ENCODE measurements at places on chromosomes 11 and 22.

DNA sequence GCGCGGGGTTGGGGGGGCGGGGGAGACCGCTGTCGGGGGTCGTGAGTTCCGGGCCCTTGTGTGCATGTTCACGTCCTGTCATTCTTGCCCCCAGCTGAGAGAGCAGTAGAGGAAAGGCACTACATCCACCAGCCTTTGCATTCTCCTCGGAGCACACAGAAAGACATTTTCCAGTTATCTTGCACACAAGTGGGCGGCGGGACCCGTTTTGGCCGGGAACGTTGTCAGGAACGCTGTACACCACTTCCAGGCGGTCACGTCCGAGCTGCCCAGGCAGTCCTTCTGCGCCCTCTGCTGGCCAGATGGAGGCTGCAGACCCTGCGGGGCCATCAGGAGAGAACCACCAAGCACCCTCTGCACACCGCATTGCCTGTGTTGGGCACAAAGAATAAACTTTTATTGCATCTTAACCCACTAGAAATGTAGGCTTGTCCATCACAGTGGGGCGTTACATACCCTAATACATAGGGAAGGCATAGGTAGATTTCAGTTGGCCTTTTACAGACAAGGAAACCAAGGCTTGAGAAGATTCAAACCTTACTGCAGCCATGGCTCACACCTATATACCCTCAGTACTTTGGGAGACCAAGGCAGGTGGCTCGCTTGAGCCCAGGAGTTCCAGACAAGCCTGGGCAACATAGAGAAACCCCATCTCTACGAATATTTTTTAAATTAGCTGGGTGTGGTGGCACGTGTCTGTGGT, 2.8 kb upstream of the CDKN1C start:
- peak; percentile 86 for DNase-seq

- no peak for DNase-seq
Measured at GRCh38 chr11:14423633-14424032, 64.7 kb upstream of the RRAS2 start.

- DNase-seq, result no peak
Measured at GRCh38 chr11:6488821-6489220, 7.5 kb downstream of the TIMM10B start.

DNA sequence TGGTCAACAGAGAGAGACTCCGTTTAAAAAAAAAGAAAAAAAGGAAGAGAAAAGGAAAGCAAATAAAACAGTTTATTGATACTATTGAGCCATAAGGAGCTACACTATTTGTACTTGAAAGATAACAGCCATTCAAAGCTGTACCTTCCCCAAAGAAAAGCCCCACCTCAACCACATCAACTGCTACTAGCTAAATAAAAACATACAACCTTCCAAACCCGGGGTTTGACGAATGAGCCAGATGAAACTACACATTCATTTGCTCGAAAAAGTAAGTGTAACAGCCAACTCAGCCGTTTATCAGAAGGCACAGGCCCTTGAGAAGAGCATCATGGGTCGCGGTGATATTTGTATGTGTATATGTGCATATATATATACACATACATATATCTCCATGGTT, 78.4 kb downstream of the SIK3 start:
- DNase-seq, result no peak

DNA sequence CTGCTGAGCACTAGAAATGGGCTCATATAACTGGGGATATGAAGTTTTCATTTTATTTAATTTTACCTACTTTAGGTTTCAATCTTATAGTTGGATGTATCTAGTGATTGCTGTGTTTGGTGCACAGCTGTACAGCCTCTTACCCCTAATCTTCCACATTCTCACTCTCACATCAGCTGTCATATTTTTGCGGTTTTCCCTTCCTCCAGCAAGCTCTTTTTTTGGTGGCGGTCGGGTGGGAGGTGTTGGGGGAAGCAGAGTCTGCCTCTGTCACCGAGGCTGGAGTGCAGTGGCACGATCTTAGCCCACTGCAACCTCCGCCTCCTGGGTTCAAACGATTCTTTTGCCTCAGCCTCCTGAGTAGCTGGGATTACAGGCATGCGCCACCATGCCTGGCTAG, 445.1 kb upstream of the ISX start:
- DNase-seq, result no peak

- DNase-seq, result peak; percentile 70
Measured at GRCh38 chr22:50209893-50210292, 9.1 kb downstream of the SELENOO start.

DNA sequence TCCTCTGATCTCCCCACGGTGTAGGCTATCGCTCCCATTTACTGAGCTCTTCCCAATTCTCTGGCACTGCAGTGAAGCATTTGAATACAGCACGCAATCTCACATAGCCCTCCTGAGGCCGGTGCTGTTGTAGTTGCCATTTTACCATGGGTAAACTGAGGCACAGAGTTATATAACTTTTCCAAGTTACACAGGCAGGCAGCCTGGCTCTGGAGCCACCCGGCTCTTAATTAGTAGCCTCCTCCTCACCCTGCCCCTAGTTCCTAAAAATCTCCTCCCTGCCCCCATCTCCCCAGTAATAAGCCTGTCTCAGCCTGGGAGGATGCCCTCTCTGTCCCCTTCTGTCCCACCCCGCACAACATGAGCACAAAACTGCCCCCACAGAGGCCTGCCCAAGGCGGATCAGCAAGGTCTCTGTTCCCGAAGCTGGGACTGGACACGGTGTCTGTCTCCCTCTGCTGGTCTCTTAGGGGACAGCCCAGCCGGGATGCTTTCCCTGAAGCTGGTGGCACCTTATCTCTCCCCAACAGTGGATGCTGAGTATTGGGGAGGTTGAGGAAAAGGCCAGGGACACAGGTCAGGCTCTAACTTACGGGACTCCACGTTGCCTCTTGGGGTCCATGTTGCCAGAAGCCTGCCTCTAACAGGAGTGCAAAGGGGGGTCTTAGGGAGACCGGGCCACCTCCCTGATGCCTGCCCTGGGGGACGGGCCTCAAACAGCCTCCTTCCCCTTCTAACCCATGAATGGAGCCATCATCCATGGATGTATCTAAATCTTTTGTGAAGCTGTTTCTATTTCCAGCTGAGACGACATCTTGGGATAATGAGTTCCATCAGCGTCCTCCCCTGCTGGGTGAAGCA, 9.1 kb upstream of the CLCF1 start:
- DNase-seq, result peak; percentile 80

DNA sequence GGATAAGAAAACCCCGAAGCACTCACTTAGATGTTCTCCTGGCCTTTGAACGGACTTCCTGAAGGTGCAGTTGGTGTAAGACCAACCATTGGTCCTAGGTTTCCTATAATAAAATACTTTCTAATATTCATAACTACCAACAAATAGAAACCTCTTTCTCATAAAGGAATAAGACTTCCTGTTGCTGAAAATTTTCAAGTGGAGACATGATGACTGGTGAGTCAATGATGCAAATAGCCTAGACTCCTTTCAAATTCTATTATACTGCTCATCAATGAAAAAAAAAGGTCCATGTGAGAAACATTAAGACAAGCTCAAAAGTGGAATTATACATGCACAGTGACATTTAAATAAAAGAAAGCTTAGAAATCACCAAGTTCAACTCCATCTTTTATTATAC, 862.8 kb downstream of the FAM181B start:
- DNase-seq, result no peak

- DNase-seq, result no peak
Measured at GRCh38 chr11:60221181-60221580, 21.8 kb downstream of the MS4A4E start.

DNA sequence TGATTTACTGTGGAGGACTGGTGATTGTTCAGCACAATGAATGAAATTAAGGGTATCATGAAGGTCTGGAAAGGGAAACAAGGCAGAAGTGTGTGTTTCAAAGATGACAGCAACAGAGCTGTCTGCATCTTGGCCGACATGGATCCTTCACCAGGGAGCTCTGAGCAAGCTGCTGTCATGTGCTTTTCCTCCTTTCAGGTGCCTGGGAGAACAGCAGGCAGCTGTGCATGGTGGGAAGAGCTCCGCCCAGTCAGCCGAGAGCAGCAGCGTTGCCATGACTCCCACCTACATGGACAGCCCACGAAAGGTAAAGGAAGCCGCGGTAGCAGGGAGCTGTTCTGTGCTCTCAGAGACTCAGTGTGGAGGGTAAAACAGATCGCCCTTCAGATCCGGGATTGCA, 87.1 kb upstream of the YWHAH start:
- DNase-seq, result no peak

GRCh38 chr11:114379394-114380069, 20.8 kb downstream of the C11orf71 start:
- DNase-seq, result no peak

DNA sequence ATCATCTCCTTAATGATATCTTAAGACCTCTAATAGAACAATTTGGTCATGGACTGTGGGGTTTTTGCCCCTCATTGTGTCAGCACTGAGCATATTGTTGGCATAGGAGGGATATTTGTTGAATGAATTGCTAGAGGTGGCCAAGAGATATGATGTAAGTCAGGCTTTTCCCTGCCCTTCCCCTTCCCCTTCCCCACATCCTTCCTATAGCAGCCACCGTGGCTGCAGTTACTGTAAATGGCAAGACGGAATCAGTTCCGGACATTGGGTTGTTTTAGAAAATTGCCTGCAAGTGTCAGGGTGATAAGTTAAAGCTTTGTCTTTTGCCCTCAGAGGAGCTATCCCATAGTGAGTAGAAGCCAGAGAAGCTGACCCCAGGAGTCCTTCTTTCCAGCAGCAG, 23.0 kb downstream of the LIMK2 start:
- no peak for DNase-seq

DNA sequence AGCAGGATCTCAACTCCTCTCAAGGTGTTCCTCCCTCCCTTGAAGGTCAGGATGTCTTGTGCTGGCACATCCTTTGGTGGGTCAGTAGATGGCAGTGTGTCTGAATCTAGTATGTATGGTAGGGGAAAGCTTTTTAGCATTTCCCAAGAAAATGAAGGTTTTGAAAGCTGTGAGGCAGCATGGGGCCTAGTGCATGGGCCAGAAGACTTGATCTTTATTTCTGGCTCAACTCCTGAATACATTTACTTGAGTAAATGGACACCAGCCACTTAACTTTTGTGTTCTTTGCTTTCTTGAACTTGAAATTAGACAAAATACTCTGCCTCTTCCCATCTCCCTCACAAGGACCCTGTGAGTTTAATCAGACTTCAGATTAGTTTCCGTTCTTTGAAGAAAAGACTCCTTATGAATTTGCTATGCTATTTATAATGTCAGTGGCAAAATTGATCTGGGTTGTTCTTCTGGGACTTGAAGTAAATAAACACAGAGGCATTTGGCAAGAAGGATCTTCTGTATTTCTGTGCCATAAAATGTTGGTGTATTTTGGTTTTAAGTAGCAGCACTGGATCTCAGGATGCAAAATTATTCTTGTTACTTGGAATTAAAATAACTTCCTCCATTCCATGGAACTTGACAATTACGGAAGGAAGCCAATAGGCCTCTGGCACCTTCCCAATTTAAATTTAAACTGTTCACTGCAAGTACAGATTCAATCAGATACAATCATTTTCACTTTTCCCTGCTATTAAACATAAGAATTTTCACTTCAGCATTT, 288.8 kb downstream of the CASP12 start:
- peak; percentile 17 for DNase-seq

DNA sequence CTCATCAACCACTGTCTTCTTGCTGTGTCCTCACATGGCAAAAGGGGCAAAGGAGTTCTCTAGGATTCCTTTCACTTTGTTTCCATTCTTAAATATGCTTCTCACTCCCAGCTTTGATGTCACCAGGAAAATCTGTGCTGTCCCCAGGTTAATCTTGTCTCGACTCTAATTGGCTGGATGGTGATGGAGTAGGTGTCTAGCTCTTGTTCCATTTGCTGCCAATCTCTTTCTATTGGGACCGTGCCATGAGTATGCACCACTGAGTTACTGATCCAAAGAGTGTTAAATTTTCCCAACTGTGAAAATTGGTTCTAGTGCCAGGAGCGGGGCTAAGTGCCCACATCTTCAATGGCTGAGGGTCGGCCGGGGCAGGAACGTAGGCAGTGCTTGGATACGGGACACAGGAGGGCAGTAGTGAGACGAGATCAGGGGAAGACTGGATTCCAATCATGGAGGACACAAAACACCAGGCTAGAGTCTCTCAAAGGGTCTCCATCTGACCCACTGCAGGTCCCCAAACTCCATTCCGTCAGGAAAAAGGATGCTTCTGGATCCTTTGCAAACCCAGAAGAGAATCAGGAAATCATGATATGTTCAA, 47.7 kb upstream of the CSNK2A3 start:
- no peak for DNase-seq

GRCh38 chr11:114569801-114570200, 10.1 kb upstream of the NXPE1 start:
- DNase-seq, result no peak

- no peak for DNase-seq
Measured at GRCh38 chr11:74072721-74073120, 63.8 kb upstream of the UCP3 start.

DNA sequence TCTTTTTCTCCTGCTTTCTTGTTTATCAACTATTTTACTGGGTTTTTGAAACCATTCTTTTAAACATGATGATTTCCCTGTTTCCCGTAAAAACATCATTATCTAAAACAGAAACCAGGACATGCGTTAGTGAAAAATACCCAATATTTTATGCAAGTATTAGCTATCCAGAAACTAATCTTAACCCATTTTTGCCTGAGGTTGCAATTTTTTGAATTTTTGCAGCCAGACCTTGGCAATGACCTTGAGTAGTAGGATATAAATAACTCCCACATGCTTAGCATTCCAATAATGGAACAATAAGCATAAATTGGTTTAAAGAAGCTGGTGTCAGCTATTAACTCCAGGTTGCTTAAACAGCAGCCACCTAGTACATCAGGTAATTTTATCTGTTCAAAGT, 308.9 kb upstream of the ANO3 start:
- DNase-seq, result no peak

GRCh38 chr11:71199226-71199820, 53.1 kb downstream of the SHANK2 start:
- DNase-seq, result no peak

- no peak for DNase-seq
Measured at GRCh38 chr11:36372101-36372771, 76.1 kb downstream of the PRR5L start.

- no peak for DNase-seq
Measured at GRCh38 chr22:46390652-46391301, 55.3 kb downstream of the TRMU start.

- no peak for DNase-seq
Measured at GRCh38 chr22:36872084-36872483, 11.3 kb downstream of the NCF4 start.

DNA sequence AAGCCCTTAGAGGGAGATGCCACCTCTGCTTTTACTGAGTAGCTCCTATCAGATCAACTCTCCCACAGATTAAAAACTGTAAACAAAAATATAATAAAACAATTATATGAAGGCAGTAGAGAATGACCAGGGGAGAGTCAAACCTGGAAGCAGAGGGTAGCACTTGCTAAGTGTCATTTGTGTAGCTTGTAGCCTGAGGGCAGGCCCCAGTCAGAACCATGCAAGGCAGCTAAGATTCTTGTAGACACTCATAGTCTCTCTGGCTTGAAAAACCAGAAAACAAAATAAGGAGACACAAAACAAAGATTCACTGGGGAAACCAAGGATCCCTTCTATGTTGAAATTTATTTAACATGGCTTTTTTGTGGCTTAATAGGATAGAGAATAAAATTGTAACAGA, 110.4 kb downstream of the WNT11 start:
- no peak for DNase-seq

Measured in activated naive CD4-positive, alpha-beta T cell treated with anti-CD3 and anti-CD28 coated beads, Interleukin-2, amount 50 U/mL, for 16 hours (primary cell).